ENCODE measurements at places on chromosomes 16 and 17.
A peak's percentile ranks its signal among the peaks of the same experiment; 100 is the strongest.

DNA sequence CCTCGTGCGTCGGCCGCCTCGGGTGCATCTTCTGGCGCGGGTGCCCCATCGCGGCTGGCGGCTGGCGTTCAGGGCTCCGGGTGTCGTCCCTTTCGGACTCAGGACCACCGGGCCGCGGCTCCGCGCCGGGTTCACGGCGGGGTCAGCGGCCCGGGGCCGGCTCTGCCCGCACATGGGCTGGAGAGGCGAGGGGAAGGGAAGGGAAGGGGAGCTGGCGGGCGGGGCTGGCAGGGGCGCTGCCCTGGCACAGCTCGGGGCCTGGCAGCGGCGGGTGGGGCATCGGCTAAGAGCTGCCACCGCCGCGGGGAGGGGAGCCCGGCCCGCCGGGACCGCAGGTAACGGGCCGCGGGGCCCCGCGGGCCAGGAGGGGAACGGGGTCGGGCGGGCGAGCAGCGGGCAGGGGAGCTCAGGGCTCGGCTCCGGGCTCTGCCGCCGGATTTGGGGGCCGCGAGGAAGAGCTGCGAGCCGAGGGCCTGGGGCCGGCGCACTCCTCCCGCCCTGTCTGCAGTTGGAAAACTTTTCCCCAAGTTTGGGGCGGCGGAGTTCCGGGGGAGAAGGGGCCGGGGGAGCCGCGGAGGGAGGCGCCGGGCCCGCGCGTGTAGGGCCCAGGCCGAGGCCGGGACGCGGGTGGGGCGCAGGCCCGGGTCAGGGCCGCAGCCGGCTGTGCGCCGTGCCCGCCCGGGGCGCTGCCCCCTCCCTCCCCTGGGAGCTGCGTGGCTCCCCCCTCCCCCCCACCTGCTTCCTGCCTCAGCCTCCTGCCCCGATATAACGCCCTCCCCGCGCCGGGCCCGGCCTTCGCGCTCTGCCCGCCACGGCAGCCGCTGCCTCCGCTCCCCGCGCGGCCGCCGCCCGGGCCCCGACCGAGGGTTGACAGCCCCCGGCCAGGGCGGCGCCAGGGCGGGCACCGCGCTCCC, 646 bp downstream of the HIC1 start:
- H3K27ac ChIP-seq = no peak overlapping the region
- H3K36me3 ChIP-seq = peaks cover 21% of the 10 kb centered on the region
- DNase-seq = peak; percentile 67
- peak overlapping the region; percentile 79 for H3K4me3 ChIP-seq
- H3K4me1 ChIP-seq = peaks cover 39% of the 10 kb centered on the region
- peaks cover 17% of the 10 kb centered on the region for H3K27me3 ChIP-seq

- no peak for DNase-seq
- no peak overlapping the region for H3K27ac ChIP-seq
- peaks cover 46% of the 10 kb centered on the region for H3K27me3 ChIP-seq
- H3K4me3 ChIP-seq = no peak overlapping the region
- no peaks in the 10 kb centered on the region for H3K36me3 ChIP-seq
These were observed 4.5 kb upstream of the EPN3 start for GRCh38 chr17:50527949-50528474.

- H3K27me3 ChIP-seq = no peaks in the 10 kb centered on the region
- H3K4me3 ChIP-seq = no peak overlapping the region
- no peak for DNase-seq
- H3K27ac ChIP-seq = no peak overlapping the region
These were observed 80.2 kb downstream of the CACNG1 start for GRCh38 chr17:67124450-67125148.

- no peaks in the 10 kb centered on the region for H3K27me3 ChIP-seq
- H3K27ac ChIP-seq = peak overlapping the region; percentile 9
- DNase-seq = no peak
- H3K36me3 ChIP-seq = peaks cover 97% of the 10 kb centered on the region
- H3K4me1 ChIP-seq = no peaks in the 10 kb centered on the region
These were observed 40.0 kb downstream of the SF3B3 start for GRCh38 chr16:70563636-70564035.

GRCh38 chr17:43673516-43674323, 12.0 kb upstream of the MEOX1 start:
- peaks cover 11% of the 10 kb centered on the region for H3K4me1 ChIP-seq
- H3K27ac ChIP-seq = peak overlapping the region; percentile 26
- H3K4me3 ChIP-seq = no peak overlapping the region
- H3K27me3 ChIP-seq = no peaks in the 10 kb centered on the region
- H3K36me3 ChIP-seq = no peaks in the 10 kb centered on the region

Measured in activated T-cell treated with anti-CD3 and anti-CD28 coated beads, Interleukin-2, amount 50 U/mL, for 24 hours (primary cell).